ENCODE measurements at places on chromosomes 1 and 21. TPM values are rescaled to one million over a fixed set of nuclear protein-coding genes. Genes with fewer than 3 reads are reported as not detected.

GJB5 gene
- total RNA-seq = 18.0 TPM

FMO3 gene
- not detected for total RNA-seq

NUAK2 gene
- 2.0 TPM for total RNA-seq

CFAP298 gene
- total RNA-seq = 18.7 TPM

CA14 gene
- total RNA-seq = 0.69 TPM

SRRM1 gene
- 64.9 TPM for total RNA-seq

SLC45A3 gene
- 2.7 TPM for total RNA-seq

C2CD2 gene
- 17.1 TPM for total RNA-seq

TSPEAR gene
- 4.1 TPM for total RNA-seq

TMEM200B gene
- total RNA-seq = 6.5 TPM

- no peak for DNase-seq
These were observed 25.6 kb downstream of the CD244 start for GRCh38 chr1:160836981-160837557.

GRCh38 chr1:104592926-104593325 is 843.2 kb downstream of the AMY1C start:
- no peak for DNase-seq

DNA sequence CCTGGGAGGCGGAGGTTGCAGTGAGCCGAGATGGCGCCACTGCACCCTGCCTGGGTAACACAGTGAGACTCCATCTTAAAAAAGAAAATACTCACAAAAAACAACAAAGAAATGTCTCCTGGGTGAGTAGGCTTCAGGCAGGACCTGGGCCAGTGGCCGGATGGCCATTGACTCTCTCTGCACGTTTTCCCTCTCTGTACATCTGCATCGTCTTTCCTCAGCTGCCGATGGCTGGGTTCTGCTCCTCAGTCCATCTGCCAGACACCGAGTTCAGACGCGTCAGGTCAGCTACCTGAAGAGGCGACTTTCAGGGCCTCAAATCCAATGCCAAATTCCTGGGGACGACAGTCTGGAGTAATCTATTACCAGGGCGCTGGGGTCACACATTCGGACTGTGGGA is 199.3 kb downstream of the CAMTA1 start:
- no peak for DNase-seq

DNA sequence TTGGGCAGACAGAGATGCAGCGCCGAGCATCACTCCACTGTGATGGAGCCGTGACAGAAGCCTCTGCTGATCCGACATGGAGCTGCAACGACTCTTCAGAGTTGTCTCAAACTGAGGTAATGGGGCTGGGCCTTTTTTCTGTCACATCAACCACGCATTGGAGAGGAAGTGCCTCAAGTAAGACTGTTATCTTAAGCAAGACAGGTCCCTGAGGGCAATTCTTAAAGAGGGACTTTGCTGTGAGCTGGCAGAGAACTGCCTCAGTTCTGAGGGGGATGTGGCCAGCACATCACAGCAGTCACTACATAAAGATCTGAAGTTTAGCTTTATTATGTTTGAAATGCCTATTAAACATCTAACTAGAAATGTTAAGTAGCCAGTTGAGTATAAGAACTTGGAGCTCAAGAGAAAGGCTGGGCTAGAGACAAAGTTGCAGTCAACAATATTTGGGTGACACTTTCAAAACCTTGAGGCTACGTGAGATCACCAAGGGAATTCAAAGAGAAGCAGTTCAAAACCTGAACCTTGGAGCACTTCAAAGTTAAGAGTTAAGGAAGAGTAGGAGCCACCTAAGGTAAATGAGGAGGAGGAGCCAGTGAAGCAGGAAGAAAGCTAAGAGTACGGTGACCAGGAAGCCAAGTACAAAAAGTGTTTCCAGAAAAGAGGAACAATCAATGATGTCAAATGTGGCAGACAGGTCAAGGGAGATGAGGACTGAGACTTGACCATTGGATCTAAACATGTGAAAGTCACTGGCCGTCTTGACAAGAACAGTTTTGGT is 54.2 kb upstream of the BCL9 start:
- no peak for DNase-seq

GRCh38 chr1:243956450-243956849 is 94.6 kb upstream of the ZBTB18 start:
- DNase-seq = no peak

DNA sequence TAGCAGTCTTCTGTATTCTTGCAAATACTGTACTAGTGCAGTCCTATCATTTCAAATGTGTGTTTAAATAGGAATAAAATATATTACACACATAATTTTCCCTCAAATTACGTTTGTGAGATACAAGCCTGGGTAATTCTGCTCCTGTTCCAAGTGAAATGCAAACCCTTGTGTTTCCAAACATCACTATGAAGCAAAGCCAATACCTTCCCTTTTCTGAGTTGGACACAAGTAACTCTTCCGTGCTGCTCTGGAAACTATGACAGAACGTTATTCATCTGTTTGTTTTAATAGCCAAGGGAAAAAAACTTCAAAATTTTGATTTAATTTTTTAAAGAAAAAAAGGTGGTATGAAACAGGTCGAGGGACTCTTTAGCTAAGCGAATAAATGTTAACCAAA is 73.7 kb upstream of the UBE2U start:
- DNase-seq = peak; percentile 32

DNA sequence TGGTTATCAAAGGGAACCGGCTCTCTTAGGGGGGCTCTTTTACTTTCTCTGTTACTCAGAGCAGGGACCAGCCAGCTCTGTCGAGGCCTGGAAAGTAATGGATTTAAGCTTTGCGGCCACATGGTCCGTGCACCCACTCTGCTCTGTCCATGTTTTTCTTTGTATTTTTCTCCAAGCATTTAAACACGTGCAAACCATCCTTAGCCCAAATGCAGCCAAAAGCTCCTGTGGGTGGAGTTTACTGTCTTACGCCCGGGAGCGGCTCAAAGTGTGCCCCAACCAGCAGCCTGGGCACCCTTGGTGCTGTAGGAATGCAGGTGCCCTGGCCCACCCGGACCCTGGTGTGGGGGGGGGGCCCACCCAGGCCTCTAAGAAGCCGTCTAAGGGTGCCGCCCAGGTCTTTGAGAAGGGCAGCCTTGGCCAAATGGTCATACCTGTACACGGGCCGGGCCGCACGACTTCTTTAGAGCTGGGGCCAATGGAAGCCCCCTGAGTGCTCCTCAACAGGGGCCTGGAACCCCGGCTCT is 29.2 kb upstream of the POFUT2 start:
- DNase-seq = peak; percentile 27

GRCh38 chr1:228323401-228323800 is 83.2 kb downstream of the TRIM11 start:
- no peak for DNase-seq

- DNase-seq = peak; percentile 84
These were observed 488.7 kb upstream of the USP24 start for GRCh38 chr1:55703726-55704363.

- DNase-seq = no peak
These were observed 41.5 kb upstream of the CTBS start for GRCh38 chr1:84615790-84616189.

DNA sequence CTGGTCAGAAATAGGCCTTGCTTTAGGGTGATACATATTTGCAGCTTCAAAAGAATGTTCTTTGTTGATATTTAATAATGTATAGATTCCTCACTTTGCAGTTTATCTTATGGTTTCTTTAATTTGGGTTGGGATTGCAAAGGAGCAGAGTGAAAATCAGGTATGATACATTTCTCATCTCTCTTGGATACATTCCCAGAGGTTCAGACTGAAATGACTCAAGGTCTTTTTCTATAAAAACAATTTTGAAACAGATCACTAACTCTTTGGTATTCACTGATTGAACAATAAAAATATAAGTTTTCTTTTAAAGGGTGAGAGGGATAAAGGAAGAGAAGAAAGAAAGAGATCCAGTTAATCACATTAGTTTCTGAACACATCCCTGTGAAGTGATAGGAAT is 606.5 kb upstream of the CAMK1G start:
- DNase-seq = no peak

DNA sequence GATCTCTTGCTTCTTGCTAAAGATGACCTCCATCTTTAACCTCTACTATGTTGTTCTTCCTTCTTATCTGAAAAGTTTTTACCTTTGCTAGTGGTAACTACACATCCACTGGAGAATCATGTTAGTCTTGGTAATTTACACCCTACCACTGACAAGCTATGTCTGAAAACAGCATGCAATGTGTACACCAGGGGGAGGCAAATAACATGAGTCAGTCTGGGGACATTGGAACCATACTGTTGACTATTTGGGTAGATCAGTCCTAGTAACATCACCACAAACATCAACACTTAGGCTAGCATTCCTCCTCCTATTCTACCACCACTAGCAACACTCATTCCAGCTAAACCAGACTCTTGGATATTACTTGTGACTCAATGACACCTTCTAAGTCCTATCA is 549.0 kb downstream of the KCNT2 start:
- DNase-seq = no peak

DNA sequence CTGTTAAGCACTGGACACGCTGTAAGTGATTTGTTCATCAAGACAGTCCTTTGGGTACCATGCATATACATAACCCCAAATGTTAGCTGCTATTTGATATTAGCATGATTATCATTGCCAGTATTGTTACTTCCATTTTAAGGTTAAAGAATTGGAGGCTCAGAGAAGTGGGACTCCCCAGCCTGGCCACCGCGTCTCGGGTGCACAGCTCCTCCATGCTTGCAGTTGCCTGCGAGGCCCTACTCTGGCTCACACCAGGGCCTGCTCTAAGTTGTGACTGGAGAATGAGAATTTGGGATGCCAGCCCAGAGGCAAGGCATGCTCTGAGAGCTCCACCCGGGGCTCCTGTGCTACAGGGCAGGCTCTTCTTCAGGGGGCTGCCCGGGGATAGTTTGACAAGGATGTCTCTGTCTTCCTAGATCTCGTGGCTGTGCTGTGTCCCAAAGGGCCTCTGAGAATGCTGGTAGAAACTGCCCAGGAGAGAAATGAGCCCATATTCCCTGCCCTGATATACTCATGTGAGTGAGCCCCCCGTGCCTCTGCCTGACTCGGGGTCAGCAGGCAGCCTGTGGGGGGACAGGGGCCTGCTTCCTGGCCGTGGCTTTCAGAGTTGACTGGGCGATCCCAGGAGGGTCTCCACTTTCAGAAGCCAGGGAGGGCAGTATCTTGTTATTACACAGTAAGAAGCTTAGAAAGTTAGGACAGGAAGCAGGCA is 19.4 kb downstream of the PSEN2 start:
- DNase-seq = no peak

DNA sequence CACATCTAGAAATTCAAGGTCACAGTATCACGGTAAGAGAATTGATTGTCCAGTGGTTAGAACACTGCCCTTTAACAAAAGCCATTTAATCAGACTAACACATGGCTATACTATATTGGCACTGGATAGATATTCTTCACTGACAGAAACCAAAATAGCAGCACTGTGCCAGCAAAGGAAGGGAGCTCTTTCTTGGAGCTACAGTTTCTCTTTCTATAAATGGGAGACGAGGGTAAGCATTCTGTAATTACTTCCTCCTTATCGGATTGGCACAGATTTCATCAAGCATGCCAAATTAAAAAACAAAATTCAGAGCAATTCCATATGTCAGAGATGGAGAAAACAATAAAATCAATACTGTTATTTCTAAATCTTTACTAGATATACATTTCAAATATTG is 115.7 kb upstream of the CACYBP start:
- DNase-seq = no peak

DNA sequence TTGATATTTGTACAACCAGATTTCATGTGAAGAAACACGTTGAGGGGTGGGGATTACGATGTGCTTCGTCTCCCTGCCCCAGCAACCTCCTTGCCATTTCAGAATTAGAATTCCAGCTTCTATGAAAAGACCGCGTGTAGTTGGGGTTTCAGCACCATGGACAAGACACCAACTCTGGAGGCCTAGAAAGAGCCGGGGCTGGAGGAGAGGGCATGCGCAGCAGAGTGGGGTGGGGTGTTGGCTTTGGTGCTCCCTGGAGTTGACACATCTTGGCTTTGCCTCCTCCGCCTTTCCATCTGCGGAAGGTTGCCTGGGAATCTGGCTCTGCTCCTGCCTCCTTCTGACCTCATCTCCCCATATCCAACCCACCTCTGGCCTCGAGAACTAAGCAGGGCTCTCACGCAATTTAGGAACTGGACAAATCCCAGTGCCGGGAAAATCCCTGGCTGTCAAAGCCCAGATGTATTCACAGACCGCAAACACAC is 11.8 kb downstream of the HTR6 start:
- DNase-seq = peak; percentile 35

DNA sequence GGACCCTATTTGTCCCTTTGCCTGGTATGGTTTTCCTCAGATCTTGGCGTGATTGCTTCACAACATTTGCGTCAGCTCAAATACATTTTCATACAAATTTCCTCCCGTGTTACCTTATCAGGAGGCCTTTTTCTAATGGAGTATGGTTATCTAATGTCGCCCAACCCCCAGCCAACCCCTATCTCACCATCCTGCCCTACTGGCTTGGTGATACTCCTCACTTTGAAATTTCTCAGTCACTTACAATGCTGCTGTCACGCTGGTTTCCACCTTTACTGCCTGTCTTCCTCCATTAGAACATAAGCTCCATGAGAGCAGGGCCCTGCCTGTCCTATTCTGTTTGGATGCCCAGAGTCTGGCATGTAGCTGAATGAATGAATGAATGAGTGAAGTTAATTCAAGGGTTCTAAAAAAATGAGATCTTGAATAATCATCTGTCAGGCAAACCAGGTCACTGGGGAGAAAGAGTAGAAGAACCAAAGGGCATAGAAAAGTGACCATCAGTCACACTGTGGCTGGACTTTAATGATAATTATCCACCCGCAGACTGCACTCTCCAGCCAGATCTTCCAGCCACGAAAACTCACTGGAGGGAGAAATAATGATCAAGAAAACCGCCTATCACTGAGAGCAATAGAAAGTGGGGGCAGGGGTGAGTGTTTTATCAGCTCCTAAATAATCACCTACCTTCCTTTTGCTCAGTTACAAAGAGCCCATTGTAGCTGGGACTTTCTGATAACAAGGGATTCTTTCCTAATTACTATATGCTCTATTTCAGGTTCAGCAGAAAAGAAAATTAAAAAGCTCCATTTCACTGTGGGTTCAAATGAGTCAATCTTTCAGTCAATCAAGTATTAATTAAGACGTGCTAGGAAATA is 21.3 kb downstream of the KIAA0040 start:
- no peak for DNase-seq

GRCh38 chr1:246629976-246630375 is 63.7 kb downstream of the CNST start:
- no peak for DNase-seq

DNA sequence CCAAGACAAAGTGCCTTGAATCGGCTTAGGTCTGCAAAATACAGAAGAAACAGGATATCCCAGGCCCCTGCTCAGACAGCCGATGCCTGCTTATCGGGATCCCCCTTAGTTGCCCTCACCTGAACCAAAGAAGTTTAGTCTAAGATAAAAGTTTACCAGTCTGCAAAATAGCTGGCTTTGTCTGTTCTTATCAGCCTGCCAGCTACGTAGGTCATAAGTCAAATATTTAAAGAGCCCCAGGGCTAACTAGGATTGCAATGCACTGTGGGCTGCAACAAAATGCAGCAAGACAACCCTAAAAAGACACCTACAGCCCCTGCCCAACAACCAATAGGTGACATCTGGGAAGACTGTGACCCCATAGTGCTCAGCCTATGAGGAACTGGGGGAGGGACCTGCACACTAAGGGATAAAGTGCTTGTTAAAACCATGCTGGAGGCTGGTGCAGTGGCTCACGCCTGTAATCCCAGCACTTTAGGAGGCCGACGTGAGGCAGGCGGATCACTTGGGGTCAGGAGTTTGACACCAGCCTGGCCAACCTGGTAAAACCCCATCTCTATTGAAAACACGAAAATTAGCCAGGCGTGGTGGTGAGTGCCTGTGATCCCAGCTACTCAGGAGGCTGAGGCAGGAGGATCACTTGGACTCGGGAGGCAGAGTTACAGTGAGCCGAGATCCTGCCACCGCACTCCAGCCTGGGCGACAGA is 27.4 kb downstream of the LRRC3 start:
- no peak for DNase-seq
